ENCODE measurements at places on chromosomes 6 and 20.

DNA sequence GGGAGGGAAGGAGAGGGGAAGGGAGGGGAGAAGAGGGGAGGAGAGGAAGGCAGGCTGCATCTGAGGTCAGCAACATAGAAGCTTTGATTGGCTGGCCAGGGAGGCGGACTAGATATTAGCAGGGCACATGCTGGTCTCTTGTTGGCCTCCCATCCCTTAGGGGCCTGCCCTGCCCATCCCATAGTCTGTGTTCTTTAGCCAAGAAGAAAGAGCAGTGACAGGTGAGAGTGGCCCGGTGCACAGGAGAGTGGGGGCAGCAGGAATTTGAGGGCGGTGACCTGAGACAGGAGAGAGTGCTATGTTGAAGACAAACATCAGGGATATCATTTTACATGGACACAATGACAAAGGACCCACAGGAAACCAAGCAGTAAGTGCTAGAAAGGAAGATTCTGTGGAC is 413.5 kb downstream of the SYNE1 start:
- DNase-seq, result no peak

- DNase-seq, result no peak
Observed at GRCh38 chr6:12024216-12024615, 12.1 kb downstream of the HIVEP1 start.

- no peak for DNase-seq
Observed at GRCh38 chr6:130437961-130438360, 72.1 kb downstream of the TMEM200A start.

- no peak for DNase-seq
Observed at GRCh38 chr6:12449447-12449846, 159.3 kb downstream of the EDN1 start.

GRCh38 chr20:47867831-47868230 is 82.5 kb upstream of the SULF2 start:
- DNase-seq, result no peak

GRCh38 chr20:25336561-25337422 is 53.8 kb downstream of the ABHD12 start:
- no peak for DNase-seq

DNA sequence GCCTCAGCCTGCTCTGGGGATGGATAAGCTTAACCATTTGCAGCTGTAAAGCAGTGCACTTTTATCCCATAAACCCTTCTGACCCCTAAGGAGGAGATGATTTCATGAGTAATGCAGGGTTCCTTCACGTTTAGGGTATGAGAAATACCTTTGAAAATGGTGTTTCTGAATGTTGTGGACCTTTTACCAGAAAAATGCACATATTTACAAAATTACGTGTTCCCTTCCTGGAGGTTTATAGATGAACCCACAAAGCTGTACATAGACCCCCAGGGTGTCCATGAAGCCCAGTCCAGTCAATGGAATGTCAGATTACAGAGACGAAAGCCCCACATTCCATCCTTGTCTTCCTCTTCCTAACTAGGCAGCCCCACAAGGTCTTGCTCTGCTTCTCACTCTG is 78.6 kb upstream of the INSM1 start:
- no peak for DNase-seq

- no peak for DNase-seq
Observed at GRCh38 chr6:91428296-91428695, 841.4 kb upstream of the MAP3K7 start.

GRCh38 chr20:24781418-24781980 is 167.6 kb upstream of the CST7 start:
- peak; percentile 21 for DNase-seq

DNA sequence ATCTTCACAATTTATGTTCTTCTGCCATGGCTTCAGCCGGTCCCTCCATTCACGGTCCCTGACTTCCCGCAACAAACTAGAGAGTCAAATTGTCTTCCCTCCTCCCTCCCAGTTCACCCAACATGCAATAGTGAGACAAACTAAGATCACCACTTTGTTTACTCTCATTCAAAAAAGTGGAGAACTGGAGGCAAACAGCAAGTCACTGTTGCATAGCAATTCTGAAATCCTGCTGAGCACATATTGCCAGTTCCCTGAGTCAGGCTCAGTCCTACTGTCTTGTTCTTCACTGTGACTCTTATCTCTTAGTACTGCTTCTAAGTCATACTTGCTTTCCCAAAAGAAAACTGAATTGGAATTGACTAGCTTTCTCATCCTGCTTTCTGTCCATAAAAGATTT is 287.2 kb upstream of the SASH1 start:
- no peak for DNase-seq

DNA sequence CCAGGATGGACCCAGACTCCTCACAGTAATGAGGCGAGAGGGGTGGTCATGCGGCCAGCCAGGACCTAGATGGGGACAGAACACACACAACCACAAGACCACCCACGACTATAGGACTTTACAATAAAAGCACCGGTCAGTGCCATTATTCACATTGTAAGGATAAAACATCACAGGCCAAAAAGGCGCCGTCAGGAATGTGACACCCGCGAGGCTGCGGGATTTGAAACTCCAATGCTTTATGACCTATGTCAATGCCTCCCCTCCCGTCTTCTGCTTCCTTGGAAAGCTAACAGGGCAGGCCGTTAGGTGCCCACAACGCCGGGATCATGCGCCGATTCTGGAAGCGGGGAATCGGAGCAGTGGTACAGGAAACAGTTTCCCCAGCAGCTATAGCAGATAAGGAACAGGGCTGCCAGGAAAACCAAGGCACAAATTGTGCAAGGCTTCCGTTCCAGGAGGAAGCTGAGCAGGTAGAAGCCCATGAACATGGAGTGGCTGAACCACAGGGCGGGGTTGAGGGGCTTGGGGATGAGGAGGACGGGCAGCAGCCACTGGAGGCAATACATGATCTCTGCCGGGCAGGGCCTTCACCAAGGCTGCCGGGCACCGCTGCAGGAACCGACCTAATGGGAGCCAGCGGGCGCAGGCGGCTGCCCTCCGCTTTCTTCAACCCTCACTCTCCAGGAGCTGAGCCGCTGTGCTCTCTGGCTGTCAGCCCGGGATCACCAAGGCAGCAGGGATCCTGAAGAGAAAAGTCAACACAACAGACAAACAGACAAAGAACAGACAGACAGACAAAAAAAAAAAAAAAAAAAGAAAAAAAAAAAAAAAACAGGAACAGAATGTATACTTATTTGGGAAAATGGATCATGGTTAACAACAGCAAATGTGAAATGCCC is 2.2 kb upstream of the NNAT start:
- DNase-seq, result no peak

DNA sequence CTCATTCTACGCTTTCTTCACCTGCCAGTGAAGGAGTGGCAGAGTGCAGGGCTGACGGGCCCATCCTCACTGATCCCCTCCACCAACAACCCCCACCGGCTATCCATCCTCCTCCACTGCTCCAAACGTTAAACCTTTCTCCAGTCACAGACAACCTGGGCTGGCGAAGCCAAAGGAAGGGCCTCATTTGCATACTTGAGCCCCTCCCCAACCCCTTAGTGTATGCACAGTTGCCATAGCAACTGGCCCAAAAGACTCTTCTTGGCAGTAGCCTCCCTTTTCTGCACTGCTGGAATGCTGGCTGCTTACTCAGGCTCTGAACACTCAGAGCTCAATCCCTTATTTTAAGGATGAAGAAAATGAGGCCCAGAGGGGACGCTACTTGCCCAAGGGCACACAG is 130.3 kb downstream of the GRM4 start:
- no peak for DNase-seq

DNA sequence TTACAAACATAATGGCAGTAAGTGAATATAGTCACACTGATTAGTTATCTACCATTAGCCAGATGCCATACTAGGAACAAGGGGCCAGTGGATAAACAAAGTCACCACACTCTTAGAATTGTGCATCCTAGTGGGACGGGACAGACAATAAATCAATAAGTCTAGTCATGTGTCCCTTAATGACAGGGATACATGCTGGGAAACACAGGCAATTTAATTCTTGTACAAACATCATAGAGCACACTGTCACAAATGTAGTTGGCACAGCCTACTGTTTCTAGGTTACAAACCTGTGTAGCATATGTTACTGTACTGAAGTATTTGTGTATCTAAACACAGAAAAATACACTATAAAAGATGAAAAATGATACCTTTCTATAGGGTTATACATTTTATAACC is 123.0 kb upstream of the FAM184A start:
- DNase-seq, result no peak

All from RCC 7860 (cell line).